ENCODE measurements at places on chromosomes 6 and 20.
A peak's percentile ranks its signal among the peaks of the same experiment; 100 is the strongest.

GRCh38 chr6:134407791-134408190 is 89.9 kb upstream of the SGK1 start:
- DNase-seq: no peak

DNA sequence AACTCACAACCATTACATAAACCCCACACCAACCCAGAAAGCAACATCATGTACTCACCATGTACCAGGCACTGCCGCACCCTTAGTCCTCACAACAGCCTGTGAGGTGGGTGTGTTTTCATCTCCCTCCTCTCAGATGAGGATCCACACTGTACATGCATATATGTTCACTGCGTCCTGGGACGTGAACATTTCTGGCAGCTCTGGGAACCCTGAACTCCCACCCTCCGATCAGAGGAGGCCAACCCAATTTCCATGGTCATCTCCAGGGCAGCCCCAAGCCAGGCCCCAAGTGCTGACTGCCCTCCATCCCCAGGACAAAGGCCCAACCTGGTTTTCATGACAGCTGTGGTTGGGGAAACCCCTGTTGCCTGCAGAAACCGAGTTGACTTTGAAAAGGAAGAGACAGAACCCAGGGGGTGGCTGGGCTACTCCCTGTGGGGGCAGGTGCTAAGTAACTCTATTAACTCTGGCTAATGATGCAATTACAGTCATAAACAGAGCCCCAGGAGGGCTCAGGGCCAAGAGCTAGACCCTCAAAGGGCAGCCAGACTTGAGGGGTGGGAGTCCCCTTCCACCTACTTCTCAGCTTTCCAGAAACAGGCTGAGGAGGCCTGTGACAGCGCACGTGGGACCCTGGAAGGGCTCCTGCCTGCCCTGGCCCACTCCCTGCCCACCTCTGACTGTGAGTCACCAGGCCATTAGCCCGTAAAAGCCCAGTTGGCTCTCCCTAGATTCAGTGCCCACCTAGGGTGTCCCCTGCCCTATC is 2.6 kb downstream of the TFEB start:
- peak; percentile 32 for DNase-seq

DNA sequence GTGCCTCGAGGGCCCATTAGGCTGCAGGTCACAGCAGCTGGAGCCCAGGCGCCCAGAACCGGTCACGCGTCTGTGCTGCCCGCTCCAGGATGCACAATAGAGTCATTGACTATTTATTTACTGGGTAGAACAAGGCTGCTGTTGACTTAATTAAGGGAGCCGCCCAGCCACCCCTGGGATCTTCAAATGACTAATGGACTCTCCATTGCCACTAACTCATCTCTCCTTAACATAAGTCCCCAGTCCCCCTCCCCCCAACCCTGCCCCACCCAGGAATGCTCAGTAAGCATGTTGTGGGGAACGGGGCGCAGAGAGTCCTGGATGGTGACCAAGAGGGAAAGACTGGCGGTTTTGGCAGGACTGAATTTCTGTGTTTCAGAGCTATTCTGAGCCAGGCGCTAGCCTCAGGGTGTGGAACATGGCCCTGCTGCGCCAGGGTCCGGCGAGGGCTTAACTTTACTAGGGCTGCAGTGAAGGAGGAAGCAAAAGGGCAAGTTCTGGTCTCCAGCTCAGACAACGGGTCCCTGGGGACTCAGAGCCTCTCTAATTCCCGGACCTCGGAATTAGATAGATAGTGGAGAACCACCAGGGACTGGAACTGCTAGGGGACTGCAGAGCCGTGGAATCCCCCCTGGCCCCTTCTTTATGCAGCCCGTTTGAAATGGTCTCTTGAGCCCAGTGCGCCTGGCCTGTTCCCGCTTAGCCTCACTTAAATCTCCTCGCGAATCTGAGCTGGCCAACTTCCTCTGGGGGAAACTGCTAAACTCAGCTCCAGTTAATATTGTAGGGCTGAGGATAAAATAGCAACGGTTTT is 1.5 kb upstream of the GRIK2 start:
- no peak for DNase-seq

DNA sequence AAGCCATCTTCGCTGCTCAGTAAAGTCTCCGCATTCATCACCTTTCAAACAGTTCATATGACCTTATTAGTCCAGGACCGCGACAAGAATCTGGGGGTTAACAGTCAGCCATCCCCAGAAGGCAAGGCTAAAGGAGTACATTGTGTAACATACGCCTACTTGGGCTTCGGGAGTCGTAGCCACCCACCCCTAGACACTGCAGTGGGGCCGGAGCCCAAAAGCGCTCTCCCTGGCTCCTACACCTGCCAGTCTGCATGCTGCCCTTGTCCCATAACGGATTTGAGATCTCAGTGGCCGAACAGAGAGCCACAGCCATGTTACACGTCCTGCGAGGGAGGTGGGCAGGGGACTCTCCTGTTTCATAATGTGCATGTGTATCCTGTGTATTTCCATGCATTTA is 1405.5 kb downstream of the GRIK2 start:
- DNase-seq: no peak

GRCh38 chr6:71277926-71278600 is 10.5 kb upstream of the OGFRL1 start:
- no peak for DNase-seq

DNA sequence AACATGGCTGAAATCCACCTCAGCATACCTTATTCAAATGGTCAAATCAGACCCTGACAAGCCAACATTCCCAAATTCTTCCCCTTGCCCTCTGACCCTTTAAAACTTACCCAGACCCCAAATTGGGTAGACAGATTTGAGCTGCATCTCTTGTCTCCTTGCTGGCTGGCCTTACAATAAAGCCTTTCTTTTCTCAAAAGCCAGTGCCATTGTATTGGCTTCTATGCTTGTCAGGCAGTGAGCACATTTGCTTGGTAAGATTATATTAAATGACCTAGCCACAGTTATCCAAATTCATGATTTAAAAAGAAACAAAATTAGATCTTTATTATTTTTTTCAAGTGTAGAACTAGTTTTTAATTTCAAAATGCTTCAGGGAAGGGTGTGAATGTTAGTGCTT is 67.8 kb upstream of the FAM83B start:
- no peak for DNase-seq

GRCh38 chr6:77561768-77562314 is 91.0 kb upstream of the MEI4 start:
- DNase-seq: no peak

DNA sequence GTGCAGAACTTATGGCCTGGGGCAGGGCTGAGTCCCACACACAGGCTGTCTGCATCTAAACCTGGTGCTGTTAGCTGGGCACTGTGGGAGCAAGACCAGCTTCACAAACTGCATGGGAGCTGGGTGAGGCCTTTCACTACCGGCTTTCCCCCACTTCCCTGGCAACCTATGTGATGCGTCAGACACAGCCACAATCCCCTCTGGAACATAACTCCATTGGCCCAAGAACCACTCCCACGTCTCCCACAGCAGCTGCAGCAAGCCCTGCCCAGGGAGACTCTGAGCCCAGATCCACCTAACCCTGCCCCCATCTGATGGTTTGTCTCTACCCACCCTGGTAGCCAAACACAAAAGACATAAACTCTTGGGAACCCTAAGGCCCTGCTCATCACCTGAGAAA is 9.3 kb downstream of the WDR27 start:
- DNase-seq: no peak

DNA sequence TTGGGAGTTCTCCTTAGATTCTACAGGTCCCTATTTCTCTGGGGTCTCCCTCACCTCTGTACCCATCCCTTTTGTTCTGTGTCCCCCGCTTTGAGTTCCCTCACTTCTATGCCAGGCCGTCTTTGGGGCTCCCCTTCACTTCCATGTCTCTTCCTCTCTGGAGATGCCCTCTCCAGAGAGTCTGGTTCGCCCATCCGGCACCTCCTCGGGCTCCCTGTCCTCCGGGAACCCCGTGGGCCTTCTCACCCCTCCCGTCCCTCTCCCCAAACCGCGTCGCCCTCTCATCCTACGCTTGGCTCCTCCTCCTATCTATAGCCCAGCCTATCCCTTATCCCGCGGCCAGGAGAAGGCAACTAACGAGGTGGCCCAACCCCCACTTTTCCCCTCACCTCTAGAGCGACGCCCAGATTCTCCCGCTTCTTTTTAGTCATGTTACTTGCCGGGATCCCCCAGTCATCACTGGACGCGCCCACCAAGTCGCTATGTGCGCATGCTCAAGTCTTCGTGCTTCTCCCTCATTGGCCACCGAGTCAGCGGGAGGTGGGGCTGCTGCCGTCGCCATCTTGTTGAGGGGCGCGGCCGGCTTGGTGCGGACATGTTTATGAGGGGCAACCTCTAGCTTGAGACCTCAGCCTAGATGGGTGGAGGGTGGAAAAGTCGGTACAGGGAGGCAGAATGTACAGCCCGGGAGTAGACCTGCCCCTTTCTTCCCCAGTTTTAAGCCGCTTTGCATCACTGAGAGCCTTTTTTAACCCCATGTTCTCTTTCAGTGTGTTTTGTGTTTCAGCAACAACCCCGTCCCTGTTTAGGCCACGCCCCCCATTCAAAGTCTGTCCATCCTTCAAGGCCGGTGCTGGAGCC is at the start of gene CCDC167:
Gene CCDC167 (minus strand): TSS at position 461 of the 861 bp plus-strand sequence. CDS start 30 bp downstream, at position 431.
- DNase-seq: peak; percentile 95

GRCh38 chr6:129186988-129187387 is 304.1 kb downstream of the LAMA2 start:
- no peak for DNase-seq

- DNase-seq: no peak
These were observed 2.3 kb downstream of the GSTA1 start for GRCh38 chr6:52801188-52801841.

DNA sequence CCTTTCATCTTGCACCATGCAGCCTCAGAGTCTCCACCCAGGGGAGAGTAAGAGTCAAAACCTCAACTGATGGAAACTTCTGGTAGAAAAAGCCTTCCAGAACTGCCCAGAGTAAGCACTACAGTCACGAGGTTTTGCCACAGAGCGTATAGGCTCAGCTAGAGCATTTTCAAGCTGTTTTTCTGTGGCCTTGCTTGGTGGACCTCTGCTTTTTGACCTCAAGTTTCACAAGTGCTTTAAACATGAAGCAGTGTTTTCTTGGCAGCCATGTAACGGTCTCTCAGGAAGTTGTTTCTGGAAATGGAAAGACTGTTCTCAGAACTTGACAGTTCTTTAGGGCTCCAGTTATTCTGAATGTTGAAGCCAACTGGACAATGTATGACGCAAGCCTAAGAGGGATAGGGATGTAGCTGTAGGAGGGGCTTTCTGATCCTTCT is 146.5 kb downstream of the ZDHHC14 start:
- no peak for DNase-seq

DNA sequence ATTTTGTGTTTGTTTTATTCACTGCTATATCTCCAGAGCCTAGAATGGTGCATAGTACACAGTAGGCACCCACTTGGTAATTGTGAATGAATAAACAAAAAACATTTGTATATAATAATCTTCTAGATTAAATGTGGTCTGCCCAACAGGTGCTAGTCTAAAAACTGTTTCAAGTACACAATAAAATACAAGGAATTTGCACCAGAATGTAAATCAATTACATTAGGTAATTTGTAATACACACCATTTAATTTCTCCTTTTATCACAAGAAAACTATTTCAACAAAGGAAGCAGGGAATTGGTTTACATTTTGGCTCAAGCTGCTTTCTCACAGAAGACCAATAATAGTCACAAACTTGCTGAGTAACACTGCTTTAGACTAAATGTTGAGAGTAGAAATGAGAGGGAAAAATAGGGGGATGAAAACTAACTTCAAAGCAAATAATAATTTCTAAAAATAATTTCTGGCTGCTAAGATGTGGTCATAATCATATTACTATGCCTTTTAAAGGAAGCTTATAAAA is 22.1 kb downstream of the RUNX2 start:
- DNase-seq: no peak

DNA sequence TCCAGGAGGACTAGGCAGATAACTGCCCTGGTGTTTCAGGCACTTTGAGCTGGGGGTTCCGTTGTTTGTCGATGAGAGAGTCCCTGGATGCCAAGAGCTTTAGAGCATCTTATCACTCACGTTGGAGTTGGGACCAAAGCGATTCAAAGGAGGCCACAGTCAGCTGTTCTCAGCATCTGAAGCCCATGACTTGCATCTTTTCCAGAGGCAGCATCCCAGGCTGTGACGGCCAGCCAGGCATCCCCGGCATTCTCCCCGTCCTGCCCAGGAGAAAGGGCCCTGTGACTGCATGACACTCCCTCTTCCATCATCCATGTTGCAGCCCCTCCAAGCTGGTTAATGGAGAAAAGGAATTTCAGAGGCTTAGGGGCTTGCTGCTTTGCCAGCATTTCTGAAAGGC is 520.3 kb downstream of the CDH26 start:
- no peak for DNase-seq

DNA sequence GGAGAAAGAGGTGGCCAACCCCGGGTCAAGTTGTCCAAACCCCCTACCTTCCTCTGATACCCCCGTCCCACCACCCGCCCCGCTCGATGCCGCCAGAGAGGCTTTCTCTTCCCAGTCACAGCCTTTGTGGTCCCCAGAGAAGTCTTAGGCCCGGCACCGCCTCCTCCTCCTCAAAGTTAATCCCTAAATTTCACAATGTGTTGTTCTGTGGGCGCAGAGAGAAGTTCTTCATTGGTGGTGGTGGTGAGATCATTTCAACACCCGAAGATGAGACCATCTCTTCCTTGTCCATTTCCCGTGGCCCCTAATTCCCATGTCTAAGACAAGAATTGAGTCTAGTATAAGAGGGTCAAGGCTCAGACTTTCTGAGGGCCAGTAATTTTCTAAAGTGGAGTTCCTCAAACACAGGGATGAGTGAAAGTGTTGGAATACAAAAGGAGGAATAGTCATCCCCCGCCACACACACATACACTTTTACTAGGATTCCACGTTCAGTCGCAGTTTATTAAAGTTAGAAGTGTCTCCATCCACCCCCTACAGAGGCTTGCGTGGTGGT is 10.4 kb downstream of the TRIM31 start:
- no peak for DNase-seq

GRCh38 chr6:106626485-106626884 is 2.8 kb downstream of the RTN4IP1 start:
- DNase-seq: no peak

- DNase-seq: no peak
These were observed 28.5 kb downstream of the BCAS4 start for GRCh38 chr20:50823319-50823718.

- no peak for DNase-seq
These were observed 65.3 kb downstream of the RAMACL start for GRCh38 chr6:166520905-166521834.

GRCh38 chr6:143197377-143197776 is 136.7 kb downstream of the AIG1 start:
- no peak for DNase-seq

- peak; percentile 24 for DNase-seq
These were observed 50.1 kb upstream of the SLC32A1 start for GRCh38 chr20:38674092-38674764.

DNA sequence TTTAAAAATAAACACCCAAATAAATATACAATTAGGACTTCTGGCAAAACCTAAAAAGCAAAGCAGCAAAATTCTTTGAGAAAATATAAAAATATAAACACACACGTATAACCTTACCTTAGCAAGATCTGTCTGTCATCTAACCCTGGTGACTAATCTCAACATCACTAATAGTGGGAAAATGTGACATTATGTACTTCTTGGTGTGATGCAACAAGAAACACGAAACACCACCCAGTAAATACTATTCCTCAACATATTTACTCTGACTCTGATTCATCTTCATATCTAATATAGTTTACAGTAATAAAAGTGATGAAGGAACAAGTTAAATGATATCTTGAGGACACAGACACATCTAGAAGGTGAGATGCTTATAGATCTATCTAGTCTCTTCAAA is 332.6 kb upstream of the MANEA start:
- DNase-seq: no peak

Measured in T-helper 17 cell (primary cell).